Kidney epithelial cell (primary cell): ENCODE measurements at places on chromosomes 5 and 9.
A peak's percentile ranks its signal among the peaks of the same experiment; 100 is the strongest.

DNA sequence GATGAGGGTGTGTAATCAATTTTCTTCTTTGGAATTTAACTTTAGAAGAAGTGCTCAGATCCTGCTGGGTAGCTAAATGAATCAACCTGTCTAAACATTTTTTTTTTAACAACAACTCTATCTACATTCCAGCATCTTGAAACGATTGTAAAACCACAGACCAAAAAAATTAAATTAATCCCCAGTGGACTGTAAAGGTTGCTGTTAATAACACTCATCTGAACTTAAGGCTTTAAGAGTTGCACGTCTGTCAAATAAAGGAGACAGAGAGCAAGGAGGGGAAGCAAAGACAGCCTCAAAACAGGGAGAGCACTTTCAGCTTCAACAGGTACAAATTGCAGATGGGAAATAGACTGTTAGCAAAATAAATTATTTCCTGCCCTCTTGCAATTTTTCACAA lies 548.5 kb downstream of the DTWD2 start:
- DNase-seq = no peak

DNA sequence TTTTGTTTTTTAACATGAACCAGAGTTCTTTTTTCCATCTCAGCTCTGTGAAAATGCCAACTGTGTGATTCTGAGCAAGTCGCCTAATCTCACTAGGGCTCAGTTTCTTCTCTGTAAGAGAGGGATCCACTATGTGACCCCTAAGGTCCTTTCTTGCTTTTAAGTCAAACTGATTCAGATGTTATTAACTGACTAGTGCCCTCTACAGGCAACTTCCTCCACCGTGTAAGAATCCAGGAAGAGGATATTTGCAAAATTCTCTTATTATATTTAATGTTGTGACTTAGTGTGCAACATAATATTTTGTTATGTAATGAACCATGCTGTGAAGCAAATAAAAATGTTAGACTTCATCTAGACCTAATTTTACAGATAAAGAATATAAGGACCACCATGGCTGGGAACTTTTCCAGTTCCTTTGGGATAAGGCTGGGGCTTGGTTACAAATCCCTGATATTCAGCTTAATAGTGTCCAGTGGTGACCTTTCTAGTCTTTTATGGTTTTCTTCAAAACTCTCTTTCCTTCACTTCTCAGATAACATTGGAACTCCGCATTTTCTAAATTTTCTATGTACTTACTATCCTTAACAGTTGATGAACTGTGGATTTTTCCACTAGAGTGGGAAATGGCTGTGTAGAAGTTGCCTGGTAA lies 244.7 kb downstream of the PIK3R1 start:
- peak; percentile 14 for DNase-seq

- DNase-seq = no peak
Measured at GRCh38 chr9:92342825-92343488, 17.2 kb downstream of the CENPP start.

DNA sequence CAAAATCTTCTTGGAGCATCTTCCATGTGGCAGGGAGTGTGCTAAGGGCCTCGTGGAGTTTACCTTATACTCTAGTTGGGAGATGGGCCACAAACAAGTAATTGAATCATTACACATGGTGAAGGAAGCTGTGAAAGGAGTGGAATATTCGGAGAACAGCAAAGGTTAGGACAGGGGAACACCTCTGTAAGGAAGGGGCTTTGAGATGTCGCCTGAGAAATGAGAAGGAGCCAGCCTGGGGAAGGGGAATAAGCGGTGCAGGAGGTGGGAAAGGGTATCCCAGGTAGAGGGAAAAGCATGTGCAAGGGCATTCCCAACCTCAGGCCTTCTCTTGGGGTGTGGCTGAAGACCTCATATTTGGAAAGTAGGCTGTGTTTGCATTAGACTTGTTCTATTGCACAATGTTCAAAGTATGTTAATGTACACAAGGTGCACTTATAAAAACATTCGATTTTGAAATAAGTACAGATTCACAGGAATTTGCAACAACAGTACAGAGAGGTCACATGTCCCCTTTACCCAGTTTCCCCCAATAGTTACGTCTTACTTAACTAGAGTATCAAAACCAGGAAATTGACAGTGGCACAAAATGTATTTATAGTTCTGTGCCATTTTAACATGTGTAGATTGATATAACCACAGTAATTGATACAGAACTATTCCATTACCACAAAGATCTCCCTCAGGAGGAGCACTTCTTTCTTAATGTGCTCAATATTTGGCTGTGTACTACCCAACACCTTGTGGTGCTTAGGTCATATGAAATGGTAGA lies 2.4 kb upstream of the STOM start:
- no peak for DNase-seq
